ENCODE measurements at places on chromosomes 3 and 15. TPM values are rescaled to one million over a fixed set of nuclear protein-coding genes. Genes with fewer than 3 reads are reported as not detected.

DNA sequence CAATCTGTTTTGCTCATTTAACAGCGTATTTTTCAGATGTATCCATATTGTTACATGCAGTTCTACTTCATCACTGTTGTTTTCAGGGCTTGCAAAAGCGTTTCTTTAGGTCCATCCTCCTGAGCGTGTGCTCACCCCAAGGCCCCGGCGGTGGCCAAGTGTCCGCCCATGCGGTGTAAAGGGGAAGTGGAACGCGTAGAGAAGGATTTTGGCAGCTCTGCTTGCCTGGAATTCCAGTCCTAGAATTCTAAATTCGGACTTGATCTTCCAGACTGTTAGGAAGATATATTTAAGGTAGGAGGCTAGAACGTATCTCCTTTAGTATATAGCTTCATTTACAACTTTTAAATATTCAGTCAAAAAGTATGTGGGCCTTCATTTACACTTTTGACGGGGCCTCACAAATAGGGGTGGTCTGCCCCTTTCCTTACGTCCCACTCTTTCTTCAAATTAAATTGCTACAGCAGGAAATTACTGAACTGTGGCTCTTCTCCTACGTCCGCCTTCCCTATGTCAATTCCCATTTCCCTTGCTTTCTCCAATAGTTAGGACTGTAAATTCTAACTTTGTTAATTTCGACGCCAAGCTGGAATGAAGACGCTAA lies 609 bp upstream of the TBC1D23 start:
- DNase-seq = peak; percentile 15

HCLS1 gene
- 0.13 TPM for total RNA-seq

DNA sequence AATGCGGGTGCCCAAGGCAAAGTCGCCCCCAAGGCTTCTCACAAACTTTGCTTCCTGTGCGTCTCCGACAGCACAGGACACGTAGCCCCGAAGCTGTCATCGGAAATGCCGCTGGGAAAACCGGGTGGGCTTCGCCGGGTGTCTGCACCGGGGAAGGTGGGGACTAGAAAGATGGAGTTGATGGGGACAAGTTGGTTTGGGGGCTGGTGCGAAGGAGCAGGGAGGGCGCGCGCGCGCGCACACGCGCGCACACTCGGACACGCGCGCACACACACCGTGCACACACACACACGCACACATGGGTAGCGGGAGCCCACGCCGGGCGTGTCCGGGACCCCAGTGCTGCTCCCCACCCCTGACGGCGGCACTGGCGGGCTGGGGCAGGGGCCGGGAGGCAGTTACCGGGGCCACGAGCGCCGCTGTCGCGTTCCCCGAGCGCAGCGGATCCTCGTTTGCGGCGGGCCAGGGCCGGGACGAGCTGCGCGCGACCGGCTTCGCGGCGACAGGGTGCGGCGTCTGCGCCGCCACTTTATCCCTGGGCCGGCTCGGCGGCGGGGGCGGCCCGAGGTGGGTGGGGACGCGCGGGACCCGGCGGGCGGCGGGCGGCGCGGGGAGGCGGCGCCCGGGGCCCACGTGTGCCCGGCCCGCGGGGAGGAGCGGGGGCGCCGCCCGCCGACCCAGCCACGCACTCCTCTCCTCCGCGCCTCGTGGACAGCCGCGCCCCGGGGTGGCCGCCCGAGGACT lies 539 bp upstream of the MGLL start:
- DNase-seq = no peak

FBXL2 gene
- total RNA-seq = 9.7 TPM

- no peak for DNase-seq
Observed at GRCh38 chr3:149415484-149415883, 38.0 kb upstream of the TM4SF1 start.

TM4SF1 gene
- total RNA-seq = 60.2 TPM

DNA sequence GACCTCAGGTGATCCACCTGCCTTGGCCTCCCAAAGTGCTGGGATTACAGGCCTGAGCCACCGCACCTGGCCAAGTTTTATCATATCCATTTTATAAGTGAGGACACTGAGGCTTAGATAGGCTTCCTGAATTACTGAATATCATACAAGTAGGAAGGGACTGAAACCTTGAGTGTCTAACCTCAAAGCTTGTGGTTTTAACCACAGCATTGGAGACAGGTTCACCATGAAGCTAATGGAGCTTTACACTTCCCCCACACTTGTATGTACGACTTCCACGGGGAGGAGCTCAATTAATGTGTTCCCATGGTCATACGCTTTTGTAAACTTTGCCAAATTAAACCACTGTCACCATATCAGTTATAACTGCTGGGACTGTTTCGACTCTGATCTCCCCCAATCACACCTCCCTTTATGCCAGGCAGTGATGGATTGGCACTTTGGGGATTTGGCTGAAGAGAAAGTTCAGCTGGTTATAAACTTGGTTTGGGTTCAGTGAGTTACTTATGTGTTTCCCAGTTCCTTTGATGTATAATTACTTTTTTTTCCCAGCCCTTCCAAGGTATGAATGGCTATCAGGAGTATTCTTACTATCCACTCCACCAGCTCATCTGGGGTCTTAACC lies 38.4 kb upstream of the MEIS2 start:
- DNase-seq = no peak

DNA sequence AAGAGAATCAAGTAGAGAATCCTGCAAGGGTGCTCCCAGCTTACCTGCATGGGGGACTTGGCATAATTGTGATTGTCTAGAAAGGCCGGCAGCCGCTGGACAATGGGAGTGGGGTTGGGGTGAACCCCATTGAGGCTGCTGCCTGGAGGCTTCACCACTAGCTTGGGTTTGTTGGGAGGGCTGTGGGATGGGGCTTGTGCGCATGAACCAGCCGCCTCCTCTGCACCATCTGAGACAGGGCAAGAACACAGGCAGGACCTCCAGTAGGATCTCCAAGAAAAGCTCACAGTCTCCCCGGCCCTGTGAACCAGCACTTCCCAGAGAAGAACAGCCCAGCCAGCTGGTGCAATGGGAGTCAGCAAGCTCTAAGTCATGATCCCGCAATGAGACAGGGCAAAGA lies 39.8 kb downstream of the SEMA3G start:
- no peak for DNase-seq

- peak; percentile 87 for DNase-seq
Observed at GRCh38 chr3:132709761-132710160, 12.4 kb downstream of the NPHP3 start.

APOD gene
- 90.8 TPM for total RNA-seq

GRCh38 chr15:77499087-77499760 lies 78.5 kb downstream of the HMG20A start:
- DNase-seq = no peak

DNA sequence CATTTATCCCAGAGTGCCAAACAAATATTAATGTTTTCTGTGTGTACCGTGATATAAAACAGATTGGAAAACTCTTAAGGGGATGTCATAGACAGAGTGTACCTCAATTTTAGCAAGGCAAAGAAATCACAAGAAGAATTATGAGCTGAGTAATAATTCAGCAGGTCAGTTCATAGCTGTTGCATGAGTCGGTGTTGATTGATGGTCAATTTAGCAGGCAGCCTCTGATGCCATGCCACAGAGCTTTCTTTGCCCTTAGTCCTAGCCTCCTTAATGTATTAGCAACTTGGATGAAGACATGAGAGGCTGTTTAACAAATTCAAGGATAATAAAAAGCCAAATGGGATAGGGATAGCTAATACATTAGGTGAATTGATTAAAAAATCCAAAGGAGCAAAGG lies 6.8 kb downstream of the SLC35A5 start:
- DNase-seq = no peak

- no peak for DNase-seq
Observed at GRCh38 chr3:112134335-112135124, 1.5 kb upstream of the GCSAM start.

P2RY1 gene
- total RNA-seq = 4.8 TPM

ERICH6 gene
- total RNA-seq = not detected

- DNase-seq = no peak
Observed at GRCh38 chr15:89756897-89757296, 5.8 kb upstream of the MESP1 start.

MUSTN1 gene
- total RNA-seq = 0.43 TPM

GPR156 gene
- 0.08 TPM for total RNA-seq

DNA sequence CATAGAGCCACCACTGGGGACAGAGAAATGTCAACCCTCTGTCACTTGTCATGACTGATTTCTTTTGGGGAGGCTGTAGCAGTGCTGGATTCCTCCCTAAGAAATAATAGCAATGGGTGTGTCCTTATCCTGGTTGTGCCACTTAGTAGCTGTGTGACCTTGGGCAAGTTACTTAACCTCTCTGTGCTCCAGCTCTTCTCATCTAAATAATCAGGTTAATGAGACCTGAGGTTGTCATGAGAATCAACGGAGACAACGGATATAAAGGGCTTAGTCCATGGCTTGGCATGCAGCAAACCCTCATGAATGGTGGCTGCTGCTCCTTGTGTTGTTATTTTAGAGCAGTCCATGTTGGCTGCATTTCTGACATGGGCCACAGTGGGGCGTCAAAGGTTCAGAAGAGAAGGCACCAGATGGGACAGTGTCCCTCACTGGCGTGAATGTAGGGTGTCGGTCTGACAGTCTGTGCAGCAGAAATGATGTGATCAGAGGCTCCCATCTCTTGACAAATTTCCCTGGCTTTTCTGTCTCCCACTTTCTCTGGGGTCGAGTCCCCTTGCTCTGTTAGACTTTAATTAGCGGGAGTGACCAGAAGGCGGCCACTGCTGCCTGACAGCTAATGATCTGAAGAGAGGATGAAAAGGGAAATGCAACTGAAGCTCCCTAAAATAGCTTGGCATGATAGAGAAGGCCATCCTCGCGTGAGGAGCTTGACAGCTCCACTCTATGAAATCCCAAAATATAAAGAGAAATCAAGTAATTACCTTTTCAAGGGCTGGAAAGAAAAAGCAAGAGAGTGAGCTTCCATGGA lies 209.4 kb downstream of the CADPS start:
- peak; percentile 85 for DNase-seq

DNA sequence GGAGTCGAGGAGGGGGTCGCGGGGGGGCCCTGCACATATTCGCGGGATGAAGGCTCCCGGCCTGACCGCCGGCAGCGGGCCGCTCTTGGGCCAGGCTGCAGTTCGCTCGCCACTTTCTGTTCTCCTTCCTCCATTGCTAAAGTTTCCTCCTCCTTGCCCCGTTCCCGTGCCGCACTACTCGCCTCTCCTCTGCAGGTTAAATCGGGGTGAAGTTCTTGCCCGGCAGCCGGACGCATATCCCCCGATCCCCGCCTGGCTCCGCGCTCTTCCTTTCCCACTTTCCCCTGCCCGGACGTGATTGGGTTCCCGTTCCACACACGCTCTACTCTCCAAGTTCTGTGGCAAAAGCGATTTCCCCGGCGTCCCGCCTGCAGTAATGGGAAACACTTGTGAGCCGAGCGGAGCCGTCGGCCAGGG lies 556 bp downstream of the CRYBG3 start:
- peak; percentile 41 for DNase-seq

- no peak for DNase-seq
Observed at GRCh38 chr3:13134879-13135206, 61.6 kb upstream of the IQSEC1 start.

PARL gene
- total RNA-seq = 55.4 TPM

SOX2 gene
- 1.2 TPM for total RNA-seq

GRCh38 chr3:106485802-106486201 lies 617.0 kb upstream of the CBLB start:
- DNase-seq = no peak
